ENCODE measurements at places on chromosomes 3 and 15.

GRCh38 chr3:18738393-18739098 is 313.4 kb upstream of the SATB1 start:
- peak; percentile 23 for DNase-seq

GRCh38 chr3:38521391-38521987 is 25.3 kb downstream of the EXOG start:
- DNase-seq, result peak; percentile 53

DNA sequence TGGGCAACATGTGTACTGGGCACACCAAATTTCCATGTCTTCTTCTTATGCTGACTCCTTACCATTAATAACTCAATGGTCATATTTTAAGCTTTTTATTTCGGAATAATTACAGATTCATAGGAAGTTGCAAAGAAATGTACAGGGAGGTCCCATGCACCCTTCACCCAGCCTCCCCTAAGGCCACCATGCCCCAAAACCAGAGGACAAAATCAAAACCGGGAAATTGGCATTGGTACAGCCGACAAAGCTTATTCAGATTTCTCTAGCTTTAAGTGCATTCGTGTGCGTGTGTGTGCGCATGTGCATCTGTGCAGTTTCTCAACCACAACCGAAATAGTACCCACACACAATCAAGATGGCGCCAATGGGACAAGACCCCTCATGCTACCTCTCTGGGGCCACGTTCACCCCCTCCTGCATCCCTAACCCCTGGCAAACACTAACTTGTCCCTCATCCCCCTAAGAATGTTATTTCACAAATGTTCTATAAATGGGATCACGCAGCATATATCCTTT is 23.4 kb downstream of the ATP10A start:
- DNase-seq, result no peak

GRCh38 chr3:5264896-5265770 is 77.6 kb downstream of the EDEM1 start:
- DNase-seq, result no peak

GRCh38 chr3:36124118-36124796 is 256.0 kb upstream of the STAC start:
- DNase-seq, result no peak

- DNase-seq, result no peak
These were observed 235.1 kb downstream of the CD47 start for GRCh38 chr3:107855710-107856109.

- no peak for DNase-seq
These were observed 624.3 kb upstream of the EPHA6 start for GRCh38 chr3:96190024-96190616.

DNA sequence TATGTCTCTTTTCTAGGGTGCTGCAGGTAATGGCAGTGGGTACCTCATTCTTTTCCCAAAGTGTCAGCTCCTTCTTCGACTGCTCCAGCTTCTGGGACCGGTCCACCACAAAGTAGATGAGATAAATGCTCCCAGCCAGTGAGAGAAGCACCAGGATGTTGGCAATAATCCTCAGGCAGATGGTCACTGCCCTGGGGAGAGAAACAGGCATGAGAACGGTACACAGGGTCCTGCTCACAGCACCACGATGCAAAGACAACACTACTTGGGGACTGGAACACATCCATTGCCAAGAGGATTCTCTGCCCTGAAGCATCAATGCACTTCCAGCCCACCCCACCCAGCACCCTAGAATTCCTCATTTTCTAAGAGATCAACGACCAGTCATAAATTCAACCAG is 22.4 kb downstream of the TMC3 start:
- DNase-seq, result no peak

GRCh38 chr3:89447243-89447642 is 339.8 kb downstream of the EPHA3 start:
- no peak for DNase-seq

DNA sequence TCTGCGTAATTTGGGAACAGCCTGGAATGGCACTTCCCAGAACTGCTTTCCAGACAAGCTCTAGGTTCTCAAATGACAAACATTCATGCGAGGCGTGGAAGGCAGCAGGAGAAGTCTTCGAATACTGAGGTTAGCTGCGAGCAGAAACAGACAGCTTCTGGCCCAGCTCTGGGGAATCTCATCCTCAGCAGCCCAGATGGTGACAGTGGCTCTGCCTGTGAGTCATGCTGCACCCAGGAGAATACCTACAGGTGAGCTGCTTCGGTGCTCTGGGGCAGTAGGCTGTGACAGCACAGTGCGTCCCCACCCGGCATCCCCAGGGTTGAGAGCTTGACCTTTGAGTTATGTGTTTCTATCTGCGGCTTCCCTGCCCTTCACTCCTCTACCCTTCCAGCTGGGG is 258.6 kb downstream of the KLF13 start:
- no peak for DNase-seq

GRCh38 chr3:58924578-58924977 is 125.2 kb downstream of the CFAP20DC start:
- DNase-seq, result no peak

- DNase-seq, result no peak
These were observed 12.1 kb upstream of the WDR5B start for GRCh38 chr3:122427857-122428471.

- DNase-seq, result no peak
These were observed 10.8 kb downstream of the XRN1 start for GRCh38 chr3:142436951-142437585.

DNA sequence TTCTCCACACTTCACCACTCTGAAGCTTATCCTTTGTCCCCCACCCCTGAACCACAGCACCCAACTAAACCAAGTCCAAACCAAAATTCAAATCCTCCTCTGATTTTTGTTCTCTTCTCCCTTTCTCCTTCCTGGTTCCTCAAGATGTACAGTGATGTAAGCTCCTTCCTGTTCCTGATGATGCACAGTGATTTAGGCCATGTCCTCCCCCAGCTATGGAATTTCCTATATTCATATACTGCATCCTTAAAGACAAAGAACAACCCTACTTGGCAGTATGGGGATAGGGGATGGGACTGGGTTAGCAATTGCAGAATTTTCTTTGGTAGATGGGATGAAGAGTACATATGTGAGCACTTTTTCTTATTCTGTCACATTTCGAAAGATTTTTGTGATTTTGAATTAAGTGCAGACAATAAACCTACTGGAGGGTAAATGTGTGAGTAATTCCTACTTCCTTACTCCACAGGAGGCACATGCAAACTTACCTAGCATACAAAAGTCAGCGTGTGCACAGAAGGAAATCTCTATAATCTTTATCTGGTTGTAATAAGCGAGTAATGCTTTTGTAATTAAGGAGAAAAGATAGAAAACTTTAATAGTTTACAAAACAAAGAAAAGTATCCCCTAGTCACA is 125.0 kb downstream of the ANO10 start:
- no peak for DNase-seq

DNA sequence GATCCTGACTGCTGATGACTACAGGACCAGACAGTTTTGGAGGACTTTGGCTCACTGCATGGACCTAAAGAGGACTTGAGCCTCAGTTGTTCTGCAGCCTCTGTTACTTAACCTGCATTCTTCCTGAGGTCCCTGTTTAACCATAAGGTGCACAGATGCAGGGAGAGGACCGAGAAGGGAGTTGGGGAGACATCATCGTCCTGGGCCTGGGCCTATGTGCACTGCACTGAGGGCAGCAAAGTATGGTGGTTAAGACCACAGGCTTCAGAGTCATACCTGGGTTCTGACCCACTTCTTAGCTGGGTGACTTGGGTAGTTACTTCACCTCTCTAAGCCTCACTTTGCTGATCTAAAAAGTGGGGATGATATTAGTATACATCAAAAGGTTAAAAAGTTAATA is 21.9 kb downstream of the KY start:
- no peak for DNase-seq

DNA sequence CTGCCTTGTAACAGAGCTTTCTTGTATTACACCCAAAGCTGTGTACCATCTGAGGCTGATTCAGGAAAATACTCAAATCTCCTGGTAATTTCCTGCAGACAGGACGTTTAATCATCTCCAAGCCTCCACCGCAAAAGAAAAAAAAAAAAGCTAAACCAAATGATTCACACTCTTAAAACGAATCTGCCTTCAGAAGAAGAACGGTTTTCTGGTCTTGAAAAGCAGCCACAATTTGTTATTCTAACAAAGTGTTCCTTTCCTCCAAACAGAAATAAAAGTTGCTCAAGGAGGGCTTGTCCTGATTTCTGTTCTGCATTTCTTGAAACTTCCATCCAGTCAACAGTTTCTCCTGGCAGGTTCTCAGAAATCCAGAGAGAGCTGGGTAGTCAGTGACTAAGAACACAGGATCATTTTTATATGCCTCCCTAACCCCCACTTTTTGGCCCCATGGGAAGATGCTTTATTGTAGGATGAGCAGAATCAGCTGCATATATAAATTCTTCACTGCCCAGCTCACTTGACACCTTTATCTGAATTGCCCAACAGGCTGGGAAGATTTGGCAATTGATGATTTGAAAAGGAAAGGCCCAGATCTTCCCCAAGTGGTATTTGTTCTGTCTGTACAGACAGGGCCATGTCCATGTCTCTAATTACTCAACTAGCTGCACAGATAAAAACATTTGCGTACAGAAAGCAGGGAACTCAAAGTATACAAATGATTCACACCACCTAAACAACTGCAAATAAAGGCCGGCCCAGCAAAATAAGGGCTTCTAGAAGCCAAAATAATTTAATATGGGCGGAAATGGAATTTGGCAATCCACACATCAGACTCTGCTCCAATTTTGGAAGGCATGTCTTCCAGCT is 41.0 kb upstream of the PRICKLE2 start:
- no peak for DNase-seq

GRCh38 chr3:93926789-93927188 is 46.9 kb downstream of the PROS1 start:
- no peak for DNase-seq

DNA sequence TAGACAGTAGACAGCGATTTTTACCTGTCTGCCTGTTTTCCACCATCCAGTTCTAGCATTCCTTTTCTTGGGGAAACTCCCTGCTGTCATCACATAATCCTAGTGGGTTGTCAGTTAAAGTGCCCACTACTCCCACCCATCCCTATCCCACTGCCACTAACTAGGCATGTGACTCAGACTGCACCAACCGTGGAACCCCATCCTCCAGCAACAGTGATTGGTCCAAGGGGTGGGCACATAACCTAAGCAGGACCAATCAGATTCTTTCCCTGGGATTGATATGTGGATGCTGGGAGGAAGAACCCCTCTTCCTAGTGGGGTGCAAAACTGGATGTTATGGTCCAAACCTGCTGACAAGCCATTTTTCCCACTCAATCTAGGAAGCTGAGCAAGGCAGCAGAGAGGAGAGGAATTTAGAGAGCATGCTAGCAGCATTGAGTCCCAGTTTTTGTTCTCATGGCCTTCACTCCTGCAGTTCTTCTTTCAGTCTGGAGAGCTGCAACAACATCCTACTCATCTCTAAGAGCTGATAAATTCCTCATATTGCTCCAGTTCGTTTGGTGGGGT is 3.9 kb upstream of the INSYN1 start:
- DNase-seq, result no peak

DNA sequence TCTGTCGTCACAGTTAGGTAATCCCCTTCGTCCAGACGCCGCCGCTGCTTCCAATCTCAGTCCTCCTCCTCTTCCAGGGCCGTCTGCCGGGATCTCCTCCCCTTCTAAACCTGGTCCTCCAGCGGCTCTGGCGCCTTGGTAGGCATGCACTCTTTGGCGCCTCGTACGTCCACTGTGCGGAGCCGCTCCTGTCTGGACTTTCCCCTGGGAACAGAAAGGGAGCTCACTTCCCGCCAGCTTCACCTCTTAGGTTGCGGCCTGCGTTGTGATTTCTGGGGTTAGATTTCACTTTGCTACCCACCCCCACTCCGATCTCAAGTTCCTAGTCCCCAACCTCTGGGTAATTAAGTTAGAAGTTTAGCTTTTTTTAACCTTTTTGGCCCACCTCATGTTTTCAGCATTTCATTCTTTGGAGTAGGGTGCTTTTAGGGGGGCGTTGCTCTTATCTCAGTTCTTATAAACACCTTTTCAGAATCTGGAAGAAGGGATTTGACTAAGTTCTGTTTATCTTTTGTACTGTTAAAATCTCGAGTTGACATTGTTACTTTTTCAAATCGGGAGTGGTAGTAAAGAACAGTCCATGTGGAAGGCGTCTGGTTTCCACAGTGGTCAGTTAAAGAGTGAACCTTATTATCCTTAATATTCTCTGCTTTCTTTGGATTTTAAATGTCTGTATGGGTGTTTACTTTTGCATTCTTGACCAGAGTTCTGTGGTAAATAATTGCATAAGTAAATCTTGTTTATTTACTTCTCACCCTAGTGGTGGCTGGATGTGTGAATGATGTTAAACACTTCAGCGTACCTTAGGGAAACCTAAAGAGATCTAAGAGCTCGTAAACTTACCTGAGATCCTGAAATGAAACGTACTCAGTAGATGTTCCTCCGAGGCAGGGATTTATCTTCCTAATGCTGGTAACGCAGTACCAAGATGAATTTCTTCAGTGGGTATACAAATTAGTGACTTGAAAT is 611 bp downstream of the CTDSPL2 start:
- DNase-seq, result no peak

- DNase-seq, result no peak
These were observed 768 bp upstream of the SEMA5B start for GRCh38 chr3:123028233-123028828.

DNA sequence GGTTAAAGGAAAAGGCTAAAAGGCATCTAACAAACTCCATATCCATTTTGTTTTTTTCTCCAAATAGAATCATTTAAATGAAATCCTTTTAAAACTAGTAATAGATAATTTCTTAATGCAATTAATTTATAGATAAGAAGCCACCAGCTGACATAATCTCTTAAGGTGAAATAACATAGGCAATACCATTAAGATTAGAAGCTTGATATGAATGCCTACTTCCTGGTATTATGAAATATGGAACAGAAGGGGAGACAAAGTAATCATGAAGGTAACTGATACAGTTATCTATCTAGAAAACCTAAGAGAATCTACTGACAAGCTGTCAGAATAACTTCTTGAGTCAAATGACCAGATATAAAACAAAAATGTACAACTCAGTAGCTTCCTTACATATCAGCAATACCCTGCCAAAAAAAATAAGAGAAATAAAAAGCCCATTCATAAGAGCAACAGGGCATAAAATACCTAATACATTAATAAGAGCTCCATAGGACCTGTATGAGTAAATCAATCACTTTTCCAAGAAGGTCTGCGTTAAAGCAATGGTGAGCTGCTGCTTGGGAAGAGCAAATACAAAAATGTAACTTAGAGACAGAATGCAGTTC is 10.7 kb downstream of the EHD4 start:
- no peak for DNase-seq

GRCh38 chr15:95620934-95621579 is 709.4 kb upstream of the NR2F2 start:
- no peak for DNase-seq

GRCh38 chr3:155196131-155197021 is 97.1 kb downstream of the STRIT1 start:
- no peak for DNase-seq

DNA sequence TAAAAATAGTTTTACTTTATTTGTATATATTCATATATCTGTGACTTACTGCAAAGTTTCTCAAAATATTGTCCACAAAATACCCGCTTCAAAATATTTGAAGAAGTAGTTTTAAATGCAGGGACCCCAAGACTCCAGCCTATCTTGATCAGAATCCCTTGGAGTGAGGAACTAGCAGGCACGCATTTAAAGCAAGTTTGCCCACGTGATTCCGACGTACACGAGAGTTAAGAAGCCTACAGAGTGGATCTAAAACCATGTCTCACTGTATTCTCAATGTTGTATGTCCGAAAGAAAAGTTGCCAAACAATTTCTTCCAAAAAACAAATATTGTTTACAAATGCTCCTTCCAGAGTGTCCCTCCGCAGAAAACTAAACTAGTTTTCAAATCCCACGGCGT is 1.7 kb downstream of the GABRB3 start:
- DNase-seq, result no peak

Measured in stimulated activated CD4-positive, alpha-beta T cell treated with anti-CD3 and anti-CD28 coated beads, Interleukin-1b, Interleukin-23, amount 100 ng/mL, for 48 hours (primary cell).